Stimulated activated CD4-positive, alpha-beta T cell treated with anti-CD3 and anti-CD28 coated beads, Interleukin-1b, Interleukin-23, amount 100 ng/mL, for 1 hour (primary cell): ENCODE measurements at places on chromosomes 1 and 21.

- no peak for DNase-seq
These were observed 390.4 kb downstream of the PTPRU start for GRCh38 chr1:29626726-29627125.

- DNase-seq, result no peak
These were observed 1.2 kb upstream of the WNT3A start for GRCh38 chr1:228005511-228006033.

DNA sequence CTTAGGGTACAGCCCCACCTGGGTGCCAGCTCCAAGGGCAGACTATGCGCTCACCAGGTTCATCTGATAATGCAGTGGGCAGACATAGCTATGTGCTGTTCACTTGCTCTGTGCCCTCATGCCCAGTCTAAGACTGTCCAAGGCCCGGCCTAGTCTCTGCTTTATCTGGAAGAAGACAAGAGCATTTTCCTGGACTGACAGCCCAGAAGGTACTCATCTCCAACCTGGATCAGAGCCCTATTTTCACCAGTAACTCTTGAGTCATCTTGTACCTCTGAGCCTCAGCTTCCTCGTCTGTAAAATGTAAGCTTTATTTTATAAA lies 28.5 kb upstream of the LRRC8C start:
- DNase-seq, result no peak

DNA sequence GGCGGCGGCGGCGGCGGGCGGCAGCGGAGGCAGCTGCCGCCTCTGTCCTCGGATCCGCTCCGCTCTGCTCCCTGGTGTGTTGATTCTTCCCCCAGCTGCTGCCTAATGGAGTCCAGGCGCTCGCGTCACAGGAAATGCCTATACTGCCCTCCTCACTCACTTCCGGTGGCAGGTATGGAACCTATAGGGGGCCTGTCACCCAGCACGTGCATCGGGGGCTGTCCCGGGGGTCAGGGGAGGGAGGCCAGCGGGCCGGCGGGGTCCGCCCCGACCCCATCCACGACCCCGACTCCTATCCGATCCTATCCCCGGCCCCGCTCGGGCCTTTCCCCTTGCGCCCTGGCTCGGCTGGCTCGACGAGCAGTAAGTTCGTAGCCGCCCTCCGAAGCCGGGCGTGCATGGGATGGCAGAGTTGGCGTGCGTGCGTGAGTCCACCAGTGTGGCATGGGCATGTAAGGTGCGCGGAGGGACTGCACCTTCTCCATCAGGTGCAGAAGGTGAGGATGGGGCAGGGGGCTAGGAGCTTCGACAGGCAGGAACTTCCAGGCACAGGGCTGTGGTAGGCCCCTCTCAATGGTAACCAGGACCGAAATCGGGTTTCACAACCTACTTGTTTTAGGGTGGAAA lies at the start of gene WDR26:
TSS of gene WDR26 (minus strand) at position 107 of the 627 bp plus-strand sequence.
- peak; percentile 50 for DNase-seq

DNA sequence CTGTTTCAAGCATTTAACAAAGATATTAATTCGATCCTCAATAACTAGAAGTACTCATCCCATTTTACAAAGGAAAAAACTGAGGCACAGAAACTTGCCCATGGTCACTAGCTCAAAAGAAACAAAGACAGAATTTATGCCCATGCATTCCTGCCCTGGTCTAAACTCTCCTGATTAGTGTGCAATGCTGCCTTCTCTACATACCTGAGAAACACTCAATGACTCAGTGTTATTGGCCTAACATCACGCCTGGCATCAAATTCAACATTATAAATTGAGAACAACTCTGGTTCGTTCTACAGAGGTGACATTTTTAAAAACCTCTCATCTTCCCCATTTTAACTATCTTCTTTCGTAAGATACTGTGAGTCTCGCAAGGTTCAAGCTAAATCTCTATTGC lies 5.2 kb downstream of the APP start:
- DNase-seq, result no peak
